ENCODE measurements at places on chromosomes 6 and 20.

- DNase-seq, result no peak
Measured at GRCh38 chr6:97052152-97052787, 127.7 kb downstream of the KLHL32 start.

DNA sequence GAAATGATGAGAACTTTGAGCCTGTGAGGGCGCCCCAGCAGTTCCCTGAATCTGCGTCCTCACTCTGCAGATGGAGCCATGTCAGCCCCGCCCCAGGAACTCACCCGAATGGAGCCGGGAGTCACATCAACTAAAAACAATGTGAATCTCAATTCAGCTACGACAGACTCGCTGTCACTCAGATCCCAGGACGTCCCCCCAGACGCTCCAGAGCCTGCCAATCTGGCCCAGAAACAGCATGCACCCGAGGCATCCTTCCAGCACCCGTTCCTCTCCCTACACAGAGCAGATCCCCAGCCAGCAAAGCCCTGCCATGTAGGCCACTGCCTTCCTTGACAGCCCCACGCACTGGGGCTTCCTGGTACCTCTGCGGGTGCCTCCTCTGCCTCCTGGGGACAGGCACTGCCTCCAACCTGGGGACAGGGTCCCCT is 248.0 kb downstream of the TTLL2 start:
- no peak for DNase-seq

- no peak for DNase-seq
Measured at GRCh38 chr6:34090935-34091334, 55.0 kb downstream of the GRM4 start.

DNA sequence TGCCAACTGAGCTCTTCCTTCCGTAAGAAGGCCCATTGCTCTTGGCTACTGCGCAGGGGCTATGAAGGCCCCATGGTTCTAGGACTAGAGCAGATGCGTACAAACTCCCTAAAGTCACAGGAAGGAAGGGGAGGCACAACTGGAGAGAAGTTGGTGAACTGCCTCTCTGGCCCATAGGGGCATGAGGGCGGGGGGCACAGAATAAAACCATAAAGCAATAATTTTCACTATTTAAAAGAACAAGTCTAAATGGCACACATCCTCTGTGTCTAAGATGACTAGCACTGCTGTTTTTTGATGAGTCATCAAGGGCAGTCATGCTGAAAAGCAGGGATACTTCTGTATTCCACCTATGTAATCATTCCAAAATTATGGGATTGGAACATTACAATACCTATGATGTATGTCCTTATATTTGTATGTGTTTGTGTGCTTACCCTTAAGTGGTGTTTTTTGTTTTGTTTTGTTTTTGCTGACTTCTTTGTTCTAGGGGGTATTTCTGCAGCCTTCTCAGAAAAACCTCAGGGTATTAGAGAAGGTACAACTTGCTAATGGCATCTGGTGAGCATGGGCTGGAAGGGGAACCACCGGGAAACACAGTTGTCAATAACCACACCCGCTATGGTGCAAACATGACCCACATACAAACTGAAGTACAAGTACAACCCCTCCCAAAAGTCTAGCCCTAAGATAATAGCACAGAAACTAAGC is 36.9 kb downstream of the B4GALT5 start:
- peak; percentile 75 for DNase-seq

- DNase-seq, result no peak
Measured at GRCh38 chr6:167266830-167267555, 24.1 kb upstream of the UNC93A start.

- no peak for DNase-seq
Measured at GRCh38 chr6:112007805-112008204, 46.1 kb upstream of the CCN6 start.

- no peak for DNase-seq
Measured at GRCh38 chr20:3670511-3670910, 7.3 kb upstream of the GFRA4 start.

GRCh38 chr6:157721426-157721825 is 101.6 kb upstream of the SNX9 start:
- no peak for DNase-seq

DNA sequence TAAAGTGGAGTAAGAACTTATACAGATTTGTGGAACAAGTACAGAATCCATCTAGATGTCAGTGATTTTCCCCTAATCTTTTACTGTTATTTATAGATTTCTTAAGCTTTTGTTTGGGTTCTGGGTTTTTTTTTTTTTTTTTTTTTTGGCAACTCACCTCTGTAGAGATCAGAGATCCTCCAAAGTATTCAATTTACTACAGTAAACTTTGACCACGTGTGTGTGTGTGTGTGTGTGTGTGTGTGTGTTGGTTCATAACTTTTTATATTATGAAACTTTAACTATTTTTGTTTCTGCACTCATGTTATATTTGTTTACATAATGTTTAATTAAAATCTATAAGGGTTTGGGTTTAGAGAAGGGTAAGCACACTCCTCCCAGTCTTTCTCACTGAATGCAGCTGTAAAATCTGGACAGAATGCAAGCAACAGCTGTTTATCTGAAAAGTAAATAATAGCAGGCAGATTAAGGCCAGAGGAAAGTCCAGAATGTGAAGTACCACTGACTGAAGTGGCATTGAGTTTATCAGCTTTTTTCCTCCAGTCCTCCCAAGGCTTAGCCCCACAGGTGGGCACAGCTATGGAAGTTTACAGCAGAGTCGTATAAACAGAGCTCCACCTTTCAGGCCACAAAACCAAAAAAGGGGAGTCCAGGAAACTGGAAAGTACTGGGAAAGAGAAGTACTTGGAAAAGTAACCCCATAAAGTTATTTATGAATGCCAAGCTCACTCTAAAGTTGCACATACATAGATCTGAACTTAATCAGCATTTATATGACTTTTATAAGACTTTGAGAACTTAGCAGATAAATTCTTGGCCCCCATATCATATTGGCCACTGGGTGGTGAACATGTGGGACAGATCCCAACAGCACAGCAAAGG is 43.0 kb upstream of the CD2AP start:
- DNase-seq, result no peak

DNA sequence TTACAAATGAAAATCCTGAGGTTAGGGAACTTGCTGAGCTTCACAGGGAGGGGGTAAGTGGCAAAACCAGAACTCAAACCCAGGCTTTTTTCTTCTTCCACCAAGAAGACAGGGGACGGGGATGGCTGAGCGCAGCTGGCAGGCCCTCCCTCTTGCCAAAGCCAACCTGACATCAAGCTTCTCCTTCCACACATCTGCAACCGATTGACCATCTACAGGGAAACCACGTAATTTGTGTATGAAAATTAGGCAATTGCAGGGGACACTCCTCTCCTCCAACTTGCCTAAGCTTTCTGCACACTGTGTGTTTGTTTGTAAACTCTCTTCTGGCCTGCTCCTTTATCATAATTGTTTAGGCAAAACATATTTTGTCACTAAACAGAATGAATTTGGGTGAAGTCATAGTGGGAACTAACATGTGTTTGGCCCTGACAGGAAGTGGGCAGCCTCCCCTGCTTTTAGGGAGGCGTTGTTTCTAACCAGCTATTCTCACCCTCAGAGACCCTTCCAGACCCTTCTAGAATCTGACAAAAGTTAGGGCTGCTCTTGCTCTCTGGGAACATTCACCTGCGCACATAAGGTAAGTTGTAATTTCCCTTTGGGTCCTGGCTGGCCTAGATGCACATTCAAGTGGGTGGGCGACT is 18.9 kb downstream of the ZNF831 start:
- DNase-seq, result no peak

DNA sequence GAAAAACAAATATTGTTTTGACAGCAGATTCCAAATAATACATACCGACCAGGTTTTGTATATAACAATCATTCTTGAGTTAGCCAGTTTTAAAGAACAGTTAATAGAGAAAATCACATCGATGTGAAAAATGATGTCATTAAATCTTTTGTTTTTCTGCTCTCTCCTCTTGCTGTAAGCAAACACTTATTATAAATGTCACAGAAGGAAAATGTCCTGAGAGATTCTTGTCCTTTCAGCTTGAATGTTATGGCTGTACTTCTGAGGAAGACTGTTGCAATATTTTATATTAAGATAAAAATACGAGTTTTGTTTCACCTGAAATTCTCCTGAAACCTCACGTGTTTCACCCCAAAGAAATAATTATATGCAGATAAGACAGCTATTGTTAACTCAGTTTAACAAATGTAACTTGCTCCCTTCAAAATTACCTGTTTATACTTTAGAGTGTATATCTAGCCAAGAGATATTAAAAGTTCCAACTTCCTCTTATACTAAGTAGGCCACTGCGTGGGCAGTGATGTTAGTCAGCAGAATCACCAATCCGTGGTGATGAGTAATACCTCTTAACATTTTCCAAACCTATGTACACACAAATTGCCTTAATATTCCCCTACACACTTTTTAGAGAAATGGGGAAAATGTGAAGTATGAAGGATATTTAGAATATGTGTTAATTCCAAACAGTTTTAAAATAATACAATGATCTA is 1111.4 kb upstream of the CITED2 start:
- no peak for DNase-seq

DNA sequence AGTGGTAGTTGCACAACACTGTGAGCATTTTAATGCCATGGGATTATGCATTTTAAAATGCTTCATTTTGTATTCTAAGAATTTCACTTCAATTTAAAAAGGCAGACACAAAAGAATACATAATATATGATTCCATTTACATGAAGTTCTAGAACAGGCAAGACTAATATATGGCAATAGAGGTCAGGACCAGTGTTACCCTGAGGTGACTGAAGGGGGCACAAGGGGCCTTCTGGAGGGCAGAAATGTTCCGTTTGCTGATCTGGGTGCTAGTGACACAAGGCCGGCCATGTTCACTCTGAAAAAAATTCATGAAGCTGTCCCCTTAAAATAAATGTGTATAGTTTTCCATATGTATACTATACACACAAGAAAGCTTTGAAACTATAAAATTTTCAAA is 28.5 kb downstream of the TASP1 start:
- peak; percentile 9 for DNase-seq

GRCh38 chr20:8153281-8153908 is 21.3 kb downstream of the PLCB1 start:
- DNase-seq, result peak; percentile 44
